ENCODE measurements at places on chromosomes 7 and 10.
A peak's percentile ranks its signal among the peaks of the same experiment; 100 is the strongest.

GRCh38 chr7:101877882-101878591, 60.6 kb downstream of the CUX1 start:
- no peak for DNase-seq

DNA sequence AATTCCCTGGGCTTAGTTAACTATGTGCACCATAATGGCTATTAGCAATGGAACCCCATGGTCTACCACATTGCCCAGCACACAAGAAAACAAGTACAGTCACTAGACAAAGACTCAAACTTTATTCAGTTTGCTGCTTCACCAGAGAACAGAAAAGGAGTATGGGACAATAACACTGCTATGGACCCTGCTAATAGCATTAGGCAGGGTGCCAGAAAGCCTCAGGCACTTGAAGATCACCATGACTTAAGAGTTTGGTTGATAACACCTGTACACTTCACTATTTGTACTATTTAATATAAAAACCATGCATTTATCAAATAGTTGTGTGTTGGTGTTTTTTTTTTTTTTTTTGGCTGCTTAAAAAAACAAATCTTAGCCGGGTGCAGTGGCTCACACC, 159.6 kb downstream of the KMT2E start:
- no peak for DNase-seq

- DNase-seq, result no peak
Observed at GRCh38 chr10:69901628-69902505, 100.2 kb downstream of the COL13A1 start.

- no peak for DNase-seq
Observed at GRCh38 chr10:78039743-78040142, 6.1 kb downstream of the RPS24 start.

GRCh38 chr7:71636329-71636728, 504.4 kb downstream of the GALNT17 start:
- DNase-seq, result no peak

DNA sequence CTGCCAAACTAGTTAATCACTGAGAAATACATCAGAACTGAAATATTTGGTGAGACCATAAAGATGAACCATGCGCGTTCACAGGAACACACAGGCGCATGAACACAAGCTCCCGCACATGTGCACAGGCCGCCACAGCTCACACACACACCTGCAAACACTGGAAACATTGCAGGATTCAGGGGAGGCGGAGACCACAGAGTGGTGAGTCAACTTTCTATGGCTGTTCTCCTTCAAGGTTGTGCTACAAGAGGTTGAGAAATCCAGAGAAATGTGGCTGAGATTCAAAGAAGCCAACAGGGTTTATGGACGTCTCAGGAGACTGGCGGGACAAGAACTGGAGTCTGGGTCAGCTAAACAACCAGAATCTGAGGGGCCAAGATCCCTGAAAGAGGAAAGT, 17.8 kb downstream of the ESYT2 start:
- DNase-seq, result no peak

GRCh38 chr10:63268149-63268797, 135.1 kb downstream of the NRBF2 start:
- no peak for DNase-seq

GRCh38 chr10:123427165-123427786, 238.9 kb upstream of the GPR26 start:
- DNase-seq, result no peak

GRCh38 chr10:74049955-74050354, 52.0 kb downstream of the VCL start:
- no peak for DNase-seq

DNA sequence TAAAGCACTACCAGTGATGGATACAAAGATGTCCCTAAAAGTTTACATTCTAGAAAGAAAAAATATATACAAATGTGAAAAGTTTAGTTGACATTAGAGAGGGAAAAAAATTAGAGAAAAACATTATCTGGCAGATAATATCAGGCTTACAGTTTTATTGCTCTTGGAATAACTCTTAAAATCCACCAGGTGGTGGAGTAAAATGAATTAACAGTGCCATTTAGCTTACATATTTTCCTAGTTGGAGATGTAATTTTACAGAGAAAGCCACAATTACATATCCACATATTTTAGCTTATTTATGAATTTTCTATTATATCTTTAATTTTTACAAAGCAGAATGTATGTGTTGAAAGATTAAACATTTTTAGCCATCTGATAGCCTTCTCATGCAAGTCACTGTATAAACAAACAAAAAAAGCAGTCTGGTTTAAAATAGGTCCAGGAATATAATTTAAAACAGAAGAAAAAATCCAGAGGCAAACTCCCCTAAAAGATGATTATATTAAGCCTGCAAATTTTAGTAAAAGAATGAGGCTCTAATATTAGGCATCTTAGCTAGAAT, 6.5 kb downstream of the CABCOCO1 start:
- no peak for DNase-seq

DNA sequence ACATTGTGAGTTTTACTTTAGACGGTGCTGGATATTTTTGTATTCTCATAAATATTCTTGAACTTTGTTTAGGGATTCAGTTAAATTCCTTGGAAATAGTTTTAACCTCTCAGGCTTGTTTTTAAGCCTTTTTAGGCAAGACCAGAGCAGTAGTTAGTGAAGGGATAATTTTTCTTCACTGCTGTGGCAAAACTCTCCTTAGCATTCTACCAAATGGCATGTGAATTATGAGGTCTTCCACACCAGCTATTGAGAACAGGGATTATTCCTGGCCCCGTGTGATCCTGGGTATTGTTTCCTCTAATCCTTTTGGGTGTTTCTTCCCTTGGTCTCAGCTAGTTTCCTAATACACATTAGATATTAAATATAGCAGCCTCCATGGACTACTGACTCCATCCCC, 46.2 kb downstream of the CCDC71L start:
- DNase-seq, result no peak

DNA sequence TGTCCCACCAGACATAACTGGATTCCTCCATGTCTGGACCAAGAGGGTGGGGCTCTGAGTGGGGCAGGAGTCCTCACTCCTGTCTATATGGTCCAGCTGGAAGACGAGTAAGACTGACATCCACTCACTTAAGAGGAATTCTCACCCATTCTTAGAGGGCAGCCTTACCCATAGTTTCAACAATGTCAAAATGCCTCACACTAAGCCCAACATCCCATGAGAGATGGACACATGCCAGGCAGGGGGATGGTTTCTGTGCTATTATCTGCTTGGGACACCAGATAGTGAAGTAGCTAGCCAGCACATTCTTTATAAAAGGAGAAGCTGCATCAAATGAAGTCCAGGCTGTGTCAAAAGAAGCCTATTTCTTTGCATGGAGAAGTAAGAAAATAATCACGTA, 4.7 kb upstream of the LANCL2 start:
- no peak for DNase-seq

DNA sequence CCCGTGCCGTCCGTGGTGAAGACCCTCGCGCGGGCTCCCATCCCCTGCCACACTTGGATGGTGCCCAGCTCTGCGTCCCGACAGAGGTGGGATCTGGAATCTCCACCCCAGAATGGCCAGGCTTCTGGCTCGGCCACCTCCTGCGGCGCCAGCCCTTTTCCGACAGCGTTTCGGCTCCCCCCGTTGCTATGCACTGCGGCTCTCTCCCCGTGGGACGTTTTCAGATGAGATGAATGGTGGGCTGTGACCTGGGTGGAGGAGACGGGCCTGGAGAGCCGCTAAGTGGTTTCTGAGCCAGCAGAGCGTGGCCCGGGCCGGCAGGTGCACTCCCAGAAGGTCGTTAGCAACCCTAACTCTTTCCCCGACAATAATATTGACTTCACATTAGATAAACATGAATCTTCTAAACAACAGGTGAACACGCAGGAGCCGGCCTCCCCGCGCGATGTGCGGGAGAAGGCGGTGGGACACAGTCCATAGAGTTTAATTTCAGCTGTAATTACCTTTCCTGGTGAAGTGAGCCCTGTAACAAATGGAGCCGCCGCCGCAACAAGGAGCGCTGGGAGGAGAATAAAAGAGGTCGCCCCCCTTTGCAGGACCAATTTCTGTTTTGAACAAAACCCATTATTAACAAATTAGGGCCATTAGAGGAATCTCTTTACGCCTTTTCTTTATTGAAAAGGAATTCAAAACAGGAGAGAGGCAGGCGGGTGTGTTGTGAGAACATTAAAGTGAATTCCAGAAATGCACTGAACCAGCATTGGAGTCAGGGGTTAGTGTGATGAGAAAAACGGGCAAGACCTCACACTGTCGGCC, 294.3 kb upstream of the PFKP start:
- DNase-seq, result no peak

DNA sequence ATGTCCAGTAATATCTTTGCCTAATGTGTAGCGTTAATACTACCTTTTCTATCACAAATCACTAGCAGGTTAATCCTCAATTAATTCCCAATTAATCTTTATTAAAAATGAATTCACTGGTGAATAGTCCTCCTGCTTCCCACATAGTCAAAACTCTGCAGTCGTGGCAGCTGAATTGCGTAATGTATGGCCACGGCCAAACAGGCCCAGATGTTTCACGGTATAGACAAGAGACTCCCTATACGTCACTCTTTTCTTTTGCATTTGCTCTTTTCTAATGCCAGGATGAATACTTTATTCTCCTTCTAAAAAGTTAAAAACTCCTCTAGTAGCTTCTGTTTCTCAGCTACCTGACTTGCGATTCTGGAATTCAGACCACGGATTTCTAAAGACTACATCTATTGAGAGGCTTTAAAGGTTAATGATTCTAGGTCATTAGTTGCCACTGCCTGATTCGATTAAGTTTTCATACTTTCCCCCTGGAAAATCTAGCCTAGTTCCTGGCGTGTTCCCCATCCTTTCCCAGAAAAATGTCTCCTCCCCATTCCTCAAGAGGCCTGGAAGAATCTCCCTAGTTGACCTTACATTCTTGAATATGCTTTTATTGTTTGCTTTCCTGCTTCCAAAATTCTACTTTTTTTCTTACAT, 16.9 kb downstream of the MEOX2 start:
- DNase-seq, result no peak

GRCh38 chr10:102615361-102615760, 28.9 kb upstream of the TRIM8 start:
- DNase-seq, result no peak

GRCh38 chr10:117431160-117431559, 55.9 kb upstream of the PDZD8 start:
- DNase-seq, result no peak

- DNase-seq, result no peak
Observed at GRCh38 chr7:105213611-105214010, 175.1 kb downstream of the SRPK2 start.

DNA sequence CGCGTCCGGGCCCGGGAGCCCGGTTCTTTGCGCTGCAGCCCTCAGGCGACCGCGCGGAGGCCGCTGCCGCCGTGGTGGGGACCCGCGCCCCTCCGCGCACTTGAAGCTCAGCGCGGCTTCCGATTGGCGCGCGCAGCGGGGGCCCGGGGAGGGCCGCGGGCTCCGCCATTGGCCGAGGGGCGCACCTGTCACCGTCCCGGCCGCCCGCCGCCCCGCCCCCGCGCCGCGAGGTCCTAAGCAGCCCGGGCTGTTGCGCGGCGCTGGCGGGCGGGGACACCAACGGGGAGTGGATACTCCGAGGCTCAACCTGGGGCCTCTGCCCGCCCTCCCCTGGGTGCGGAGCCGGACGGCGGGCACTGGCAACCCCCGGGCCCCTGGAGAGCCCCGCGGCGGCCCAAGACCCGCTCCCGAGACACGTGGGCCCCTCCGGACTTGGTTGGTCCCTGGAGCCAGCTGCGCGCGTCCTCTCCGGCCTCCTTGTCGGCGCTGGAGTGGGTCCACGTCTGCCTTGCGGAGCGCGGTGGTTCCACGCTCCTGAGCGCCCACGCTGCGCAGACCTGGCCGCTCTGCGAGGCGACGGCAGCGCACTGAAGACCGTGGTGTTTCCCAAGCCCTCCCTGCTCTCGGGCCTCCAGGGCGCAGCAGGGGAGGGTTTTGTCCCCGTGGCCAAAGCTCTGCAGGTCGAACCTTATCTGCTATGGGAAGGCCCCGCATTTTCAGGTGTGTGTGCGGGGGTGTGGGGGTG, at the start of gene MNX1:
Gene MNX1, minus strand, starts transcription at position 76 of the 745 bp plus-strand sequence. CDS start 313 bp downstream, outside the sequence.
- no peak for DNase-seq

GRCh38 chr7:108104324-108104723, 25.8 kb downstream of the LAMB4 start:
- DNase-seq, result no peak

- no peak for DNase-seq
Observed at GRCh38 chr7:129615018-129615417, 3.5 kb downstream of the NRF1 start.

- no peak for DNase-seq
Observed at GRCh38 chr7:86949052-86949778, 110.2 kb downstream of the ELAPOR2 start.

DNA sequence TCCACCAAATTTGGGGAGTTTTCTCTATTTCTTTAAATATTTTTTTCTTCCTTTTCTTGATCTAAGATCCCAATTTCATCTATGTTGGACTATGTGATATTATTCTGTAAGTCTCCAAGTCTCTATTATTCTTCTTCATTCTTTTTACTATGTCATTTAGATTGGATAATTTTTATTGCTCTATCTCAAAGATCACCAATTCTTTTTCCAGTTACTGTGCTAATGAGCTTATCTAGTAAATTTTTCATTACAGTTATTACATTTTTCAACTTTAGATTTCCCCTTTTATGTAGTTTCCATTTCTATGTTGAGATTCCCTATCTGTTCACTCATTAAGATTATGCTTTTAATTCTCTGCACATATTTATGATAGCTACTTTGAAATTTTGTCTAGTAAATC, 131.6 kb upstream of the NAMPT start:
- DNase-seq, result no peak

GRCh38 chr7:150964593-150965111, 13.5 kb downstream of the KCNH2 start:
- no peak for DNase-seq

- no peak for DNase-seq
Observed at GRCh38 chr10:127046975-127047877, 142.0 kb downstream of the DOCK1 start.

DNA sequence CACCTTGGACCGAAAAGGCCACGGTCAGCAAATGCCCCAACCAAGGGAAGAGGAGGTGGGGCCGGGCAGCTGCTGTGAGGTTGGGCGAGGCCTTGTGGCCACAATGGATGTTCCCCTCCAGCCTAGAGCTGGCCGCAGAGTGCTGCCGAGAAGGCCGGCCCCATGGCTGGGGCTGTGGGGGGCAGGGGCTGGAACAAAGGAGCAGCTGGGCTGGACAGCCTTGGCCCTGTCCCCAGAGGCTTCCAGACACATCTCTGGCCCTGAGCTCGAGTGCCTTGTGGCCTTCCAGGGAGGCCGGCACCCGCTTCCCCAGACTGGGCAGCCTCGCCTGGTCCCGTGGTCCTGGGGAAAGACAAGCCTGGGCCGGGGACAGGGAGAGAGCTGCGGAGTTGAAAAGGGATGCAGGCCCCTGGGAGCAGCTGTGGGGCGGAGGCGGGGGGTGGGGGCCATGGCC, 88.0 kb downstream of the PDGFA start:
- no peak for DNase-seq

GRCh38 chr7:109821156-109821555, 1251.5 kb downstream of the DNAJB9 start:
- DNase-seq, result no peak

- DNase-seq, result no peak
Observed at GRCh38 chr7:3980300-3980643, 679.2 kb downstream of the SDK1 start.

GRCh38 chr10:110353244-110354119, 48.8 kb upstream of the SMNDC1 start:
- peak; percentile 24 for DNase-seq

- no peak for DNase-seq
Observed at GRCh38 chr10:64039198-64039597, 518.0 kb downstream of the REEP3 start.

GRCh38 chr7:105636982-105637381, 55.7 kb upstream of the EFCAB10 start:
- no peak for DNase-seq

GRCh38 chr10:32981760-32982159, 23.7 kb upstream of the ITGB1 start:
- no peak for DNase-seq

GRCh38 chr10:92813979-92814378, 34.3 kb upstream of the EXOC6 start:
- DNase-seq, result no peak

Data from activated CD8-positive, alpha-beta memory T cell treated with anti-CD3 and anti-CD28 coated beads for 4 hours (primary cell).